ENCODE measurements at places on chromosomes 4 and X.

DNA sequence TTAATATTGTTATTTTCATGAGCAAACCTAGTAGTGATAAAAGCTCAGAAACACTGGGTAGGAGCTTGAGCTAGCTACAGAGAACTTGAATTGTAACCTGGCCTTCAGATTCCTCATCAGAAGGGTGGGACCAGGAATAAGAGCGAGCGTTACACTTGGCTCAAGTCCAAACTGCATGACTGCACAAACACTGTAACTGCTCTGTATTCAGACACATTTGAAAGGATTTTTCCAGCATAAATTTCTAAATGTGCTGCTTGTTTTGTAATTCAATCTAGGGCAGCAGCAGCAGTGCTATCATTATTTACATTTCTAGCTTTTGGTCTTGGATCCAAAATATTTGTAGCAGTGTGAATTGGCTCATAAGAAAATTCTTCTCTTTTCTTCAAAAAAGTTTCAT, 133.0 kb upstream of the TMLHE start:
- no peak overlapping the region for H3K27ac ChIP-seq
- no peak overlapping the region for H3K4me3 ChIP-seq
- H3K27me3 ChIP-seq: no peaks in the 10 kb centered on the region
- peak; percentile 12 for DNase-seq
- no peaks in the 10 kb centered on the region for H3K36me3 ChIP-seq

- H3K27me3 ChIP-seq: no peaks in the 10 kb centered on the region
- peaks cover 16% of the 10 kb centered on the region for H3K4me1 ChIP-seq
- no peak for DNase-seq
These were observed 411.3 kb downstream of the FAT4 start for GRCh38 chr4:125725957-125726525.

- H3K4me3 ChIP-seq: no peak overlapping the region
- H3K27ac ChIP-seq: no peak overlapping the region
- H3K4me1 ChIP-seq: peaks cover 4% of the 10 kb centered on the region
- no peak for DNase-seq
These were observed 2.2 kb upstream of the ACSL4 start for GRCh38 chrX:109735202-109735744.

- H3K4me3 ChIP-seq: peak within 1 kb of the TSS; percentile 30
- H3K4me1 ChIP-seq: peaks cover 12% of the 10 kb centered on the region
- no peaks in the 10 kb centered on the region for H3K36me3 ChIP-seq
These were observed at the start of gene MAGIX for GRCh38 chrX:49162620-49163019. Gene MAGIX (plus strand): TSS chrX:49162758. CDS start chrX:49162890, 132 bp downstream.

GRCh38 chr4:46844325-46844917, 64.6 kb downstream of the COX7B2 start:
- no peaks in the 10 kb centered on the region for H3K27me3 ChIP-seq
- H3K27ac ChIP-seq: no peak overlapping the region
- H3K36me3 ChIP-seq: no peaks in the 10 kb centered on the region
- H3K4me1 ChIP-seq: no peaks in the 10 kb centered on the region

DNA sequence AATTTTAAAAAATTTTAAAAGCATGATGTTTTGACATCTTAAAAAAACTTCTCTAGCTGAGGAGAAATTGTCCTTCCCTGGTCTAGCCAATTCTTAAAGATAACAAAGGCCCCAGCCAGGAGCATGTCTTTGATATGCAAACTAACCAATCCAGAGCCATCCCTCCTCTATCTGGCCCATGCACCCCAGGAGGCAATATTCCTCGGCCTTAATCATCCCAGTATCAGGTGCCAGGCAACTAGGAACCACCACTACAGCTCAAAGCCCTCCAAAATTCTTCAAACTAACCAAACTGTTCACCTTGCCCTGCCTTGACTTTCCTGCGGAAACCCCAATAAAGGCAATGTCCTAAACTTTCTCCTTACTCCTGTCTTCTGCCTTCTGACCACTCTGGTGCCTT, 97.8 kb upstream of the USP9X start:
- no peaks in the 10 kb centered on the region for H3K4me1 ChIP-seq
- no peaks in the 10 kb centered on the region for H3K36me3 ChIP-seq
- no peak for DNase-seq
- H3K4me3 ChIP-seq: no peak overlapping the region
- no peak overlapping the region for H3K27ac ChIP-seq

DNA sequence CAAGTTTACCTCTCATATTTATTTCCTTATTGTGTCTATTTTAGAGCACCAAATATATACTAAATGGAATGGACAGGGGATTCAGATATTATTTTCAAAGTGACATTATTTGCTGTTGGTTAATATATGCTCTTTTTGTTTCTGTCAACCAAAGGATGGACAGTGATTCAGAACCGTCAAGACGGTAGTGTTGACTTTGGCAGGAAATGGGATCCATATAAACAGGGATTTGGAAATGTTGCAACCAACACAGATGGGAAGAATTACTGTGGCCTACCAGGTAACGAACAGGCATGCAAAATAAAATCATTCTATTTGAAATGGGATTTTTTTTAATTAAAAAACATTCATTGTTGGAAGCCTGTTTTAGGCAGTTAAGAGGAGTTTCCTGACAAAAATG, 6.2 kb downstream of the FGB start:
- H3K36me3 ChIP-seq: no peaks in the 10 kb centered on the region
- no peak overlapping the region for H3K27ac ChIP-seq

DNA sequence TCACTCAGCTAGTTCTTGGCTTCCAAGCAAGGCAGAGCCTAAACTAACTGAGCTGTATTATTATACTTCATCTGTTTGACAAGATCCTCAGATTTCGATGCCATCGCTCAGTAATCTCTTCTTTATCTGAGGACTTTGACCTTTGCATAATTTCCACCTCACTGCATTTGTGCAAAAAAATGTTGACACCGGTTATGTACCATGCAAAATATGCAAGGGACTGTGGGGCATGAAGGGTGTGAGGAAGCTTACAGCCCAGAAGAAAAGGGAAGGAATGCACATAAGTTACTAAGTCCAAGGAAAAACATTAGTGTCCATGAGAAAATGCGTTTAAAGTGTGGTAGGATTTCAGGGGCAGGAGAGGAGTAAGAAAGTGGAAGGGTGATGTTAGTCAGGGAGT, 295.4 kb downstream of the PACRGL start:
- no peaks in the 10 kb centered on the region for H3K27me3 ChIP-seq
- H3K27ac ChIP-seq: no peak overlapping the region
- no peak for DNase-seq

GRCh38 chrX:46712764-46713163, 46.2 kb downstream of the SLC9A7 start:
- H3K27me3 ChIP-seq: no peaks in the 10 kb centered on the region
- DNase-seq: no peak
- no peaks in the 10 kb centered on the region for H3K36me3 ChIP-seq
- no peak overlapping the region for H3K27ac ChIP-seq

GRCh38 chr4:170853422-170854021, 763.8 kb upstream of the AADAT start:
- no peaks in the 10 kb centered on the region for H3K4me1 ChIP-seq
- no peaks in the 10 kb centered on the region for H3K36me3 ChIP-seq
- H3K27me3 ChIP-seq: no peaks in the 10 kb centered on the region
- no peak overlapping the region for H3K27ac ChIP-seq

GRCh38 chr4:46994007-46994405, 625 bp upstream of the GABRA4 start:
- H3K27me3 ChIP-seq: no peaks in the 10 kb centered on the region
- H3K4me3 ChIP-seq: no peak overlapping the region

DNA sequence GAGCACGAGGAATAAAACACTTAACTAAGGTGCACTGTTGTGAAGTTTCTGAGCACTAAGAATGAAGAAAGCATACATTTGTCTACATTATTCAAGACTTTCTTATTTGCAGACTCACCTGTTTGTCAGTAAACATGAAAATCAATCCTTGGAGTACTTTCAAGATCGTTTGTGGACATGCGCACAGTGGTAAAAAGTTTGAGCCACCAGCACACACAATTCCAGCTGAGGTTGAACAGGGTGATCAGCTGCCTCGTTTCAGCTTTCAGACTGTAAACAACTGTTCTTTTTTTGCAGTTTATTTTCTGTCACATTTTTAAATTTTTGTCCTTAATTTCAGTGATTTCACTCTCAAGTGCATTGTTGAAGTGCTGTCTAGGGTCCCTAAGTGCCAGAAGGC, 143.8 kb upstream of the VCX2 start:
- no peak overlapping the region for H3K27ac ChIP-seq
- DNase-seq: no peak
- no peaks in the 10 kb centered on the region for H3K36me3 ChIP-seq
- no peaks in the 10 kb centered on the region for H3K27me3 ChIP-seq
- no peaks in the 10 kb centered on the region for H3K4me1 ChIP-seq

GRCh38 chr4:139814323-139815015, 148.8 kb downstream of the MGST2 start:
- H3K4me3 ChIP-seq: no peak overlapping the region
- DNase-seq: no peak
- no peaks in the 10 kb centered on the region for H3K27me3 ChIP-seq
- no peaks in the 10 kb centered on the region for H3K36me3 ChIP-seq

GRCh38 chr4:89939994-89940393, 45.3 kb downstream of the MMRN1 start:
- DNase-seq: no peak
- no peak overlapping the region for H3K4me3 ChIP-seq
- no peaks in the 10 kb centered on the region for H3K27me3 ChIP-seq
- H3K4me1 ChIP-seq: no peaks in the 10 kb centered on the region
- no peaks in the 10 kb centered on the region for H3K36me3 ChIP-seq
- no peak overlapping the region for H3K27ac ChIP-seq

DNA sequence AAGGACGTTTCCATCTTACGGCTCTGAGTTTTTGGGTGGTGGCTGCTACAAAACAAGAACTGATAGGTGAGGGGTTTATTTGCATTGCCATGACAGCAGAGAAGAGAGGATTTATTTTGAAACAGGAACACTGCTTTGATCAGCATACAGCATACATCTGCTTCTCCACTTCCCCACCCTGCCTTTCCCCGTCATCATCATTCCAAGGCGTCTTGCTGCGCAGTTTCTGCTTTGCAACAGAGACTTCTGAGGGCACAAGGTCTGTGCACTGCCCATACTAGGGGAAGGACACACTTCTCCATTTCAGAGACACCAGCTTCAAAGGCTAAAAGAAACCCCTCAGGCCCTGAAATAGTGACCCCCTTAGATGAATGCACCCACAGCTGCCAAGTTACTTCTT, 19.1 kb downstream of the STARD8 start:
- H3K27me3 ChIP-seq: no peaks in the 10 kb centered on the region
- H3K4me3 ChIP-seq: no peak overlapping the region
- no peak overlapping the region for H3K27ac ChIP-seq
- H3K36me3 ChIP-seq: no peaks in the 10 kb centered on the region
- no peaks in the 10 kb centered on the region for H3K4me1 ChIP-seq
- DNase-seq: no peak

- peaks cover 23% of the 10 kb centered on the region for H3K27me3 ChIP-seq
- no peaks in the 10 kb centered on the region for H3K4me1 ChIP-seq
- no peak overlapping the region for H3K4me3 ChIP-seq
- H3K36me3 ChIP-seq: no peaks in the 10 kb centered on the region
These were observed 25.9 kb downstream of the CFAP299 start for GRCh38 chr4:80361329-80361900.

GRCh38 chr4:13329963-13330362, 154.2 kb downstream of the RAB28 start:
- no peaks in the 10 kb centered on the region for H3K36me3 ChIP-seq
- H3K4me1 ChIP-seq: peaks cover 21% of the 10 kb centered on the region
- no peak overlapping the region for H3K4me3 ChIP-seq

- H3K27ac ChIP-seq: no peak overlapping the region
- no peak for DNase-seq
- H3K36me3 ChIP-seq: no peaks in the 10 kb centered on the region
- no peak overlapping the region for H3K4me3 ChIP-seq
- no peaks in the 10 kb centered on the region for H3K4me1 ChIP-seq
These were observed 55.0 kb upstream of the BMP2K start for GRCh38 chr4:78720994-78721677.

GRCh38 chrX:119389871-119390501, 9.2 kb upstream of the SLC25A43 start:
- no peak for DNase-seq
- no peaks in the 10 kb centered on the region for H3K27me3 ChIP-seq
- no peak overlapping the region for H3K4me3 ChIP-seq
- H3K27ac ChIP-seq: no peak overlapping the region

DNA sequence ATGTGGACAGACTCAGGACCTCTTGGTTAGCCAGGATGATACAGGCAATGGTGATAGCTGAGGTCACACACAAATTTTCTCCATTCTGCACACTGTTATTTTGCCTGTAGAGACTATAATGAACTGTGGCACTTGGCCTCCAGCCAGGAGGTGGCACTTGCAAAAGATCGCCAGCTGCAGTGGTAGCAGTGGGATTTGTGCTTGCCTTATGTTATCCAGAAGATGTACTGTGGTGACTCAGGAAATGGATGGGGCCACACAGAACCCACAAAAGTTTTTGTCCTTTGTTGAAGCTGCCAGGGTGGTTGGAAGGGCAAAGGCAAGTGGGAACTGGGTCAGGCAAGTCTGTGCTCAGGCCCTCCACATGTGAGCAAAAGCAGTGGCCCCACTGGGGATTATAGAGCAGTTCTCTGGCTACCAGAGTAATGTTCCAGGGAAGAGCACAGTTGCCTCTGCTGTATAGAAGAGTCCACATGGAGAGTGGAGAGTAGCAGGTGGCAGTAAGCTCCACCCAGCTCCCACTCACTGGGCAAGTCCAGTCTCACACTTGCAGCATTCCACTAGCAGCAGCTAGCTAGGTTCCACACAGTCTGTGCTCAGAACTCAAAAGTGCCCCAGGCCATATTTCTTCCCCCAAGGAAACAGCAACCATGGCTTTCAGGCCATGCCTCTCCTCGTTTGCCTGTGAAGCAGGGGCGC, 5.9 kb upstream of the C4orf17 start:
- no peaks in the 10 kb centered on the region for H3K4me1 ChIP-seq
- H3K36me3 ChIP-seq: no peaks in the 10 kb centered on the region
- no peak overlapping the region for H3K4me3 ChIP-seq
- H3K27me3 ChIP-seq: no peaks in the 10 kb centered on the region
- H3K27ac ChIP-seq: no peak overlapping the region

- H3K36me3 ChIP-seq: no peaks in the 10 kb centered on the region
- no peak for DNase-seq
- H3K27me3 ChIP-seq: no peaks in the 10 kb centered on the region
- H3K27ac ChIP-seq: no peak overlapping the region
- no peaks in the 10 kb centered on the region for H3K4me1 ChIP-seq
- no peak overlapping the region for H3K4me3 ChIP-seq
These were observed 66.1 kb downstream of the NHSL2 start for GRCh38 chrX:71976753-71977152.

DNA sequence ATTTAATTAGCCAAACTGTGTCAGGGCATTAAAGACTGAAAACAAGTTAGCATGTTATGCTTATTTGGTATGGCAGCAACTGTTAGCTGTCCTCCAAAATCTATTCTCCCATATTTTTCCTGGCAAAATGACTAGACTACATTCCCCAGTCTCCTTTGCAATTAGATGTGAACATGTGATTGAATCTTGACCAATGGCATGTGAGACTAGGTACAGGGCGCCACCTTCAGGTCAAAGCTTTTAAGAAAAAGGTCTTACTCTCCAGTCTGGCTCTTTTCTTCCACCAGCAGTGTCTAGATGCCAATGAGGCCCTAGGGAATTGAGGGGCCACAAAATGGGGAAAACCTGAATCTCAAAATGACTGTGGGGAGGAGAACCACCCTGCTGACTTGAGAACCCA, 408.2 kb downstream of the SMARCA1 start:
- peak; percentile 31 for DNase-seq
- H3K4me3 ChIP-seq: no peak overlapping the region
- no peaks in the 10 kb centered on the region for H3K4me1 ChIP-seq
- no peaks in the 10 kb centered on the region for H3K27me3 ChIP-seq
- no peaks in the 10 kb centered on the region for H3K36me3 ChIP-seq
- H3K27ac ChIP-seq: no peak overlapping the region

- H3K4me3 ChIP-seq: no peak overlapping the region
- no peaks in the 10 kb centered on the region for H3K36me3 ChIP-seq
- no peak for DNase-seq
These were observed 88.3 kb downstream of the MSN start for GRCh38 chrX:65755786-65756185.

GRCh38 chrX:136251041-136251991, at the start of gene MAP7D3:
Gene MAP7D3 (minus strand): TSS chrX:136251400. CDS start chrX:136251358, 42 bp downstream.
- peak within 1 kb of the TSS; percentile 60 for H3K27ac ChIP-seq
- peak within 1 kb of the TSS; percentile 58 for H3K4me3 ChIP-seq
- peaks cover 15% of the 10 kb centered on the region for H3K4me1 ChIP-seq
- no peaks in the 10 kb centered on the region for H3K27me3 ChIP-seq

All from HCT116 (cell line).